ENCODE measurements at places on chromosomes 6 and 20.

DNA sequence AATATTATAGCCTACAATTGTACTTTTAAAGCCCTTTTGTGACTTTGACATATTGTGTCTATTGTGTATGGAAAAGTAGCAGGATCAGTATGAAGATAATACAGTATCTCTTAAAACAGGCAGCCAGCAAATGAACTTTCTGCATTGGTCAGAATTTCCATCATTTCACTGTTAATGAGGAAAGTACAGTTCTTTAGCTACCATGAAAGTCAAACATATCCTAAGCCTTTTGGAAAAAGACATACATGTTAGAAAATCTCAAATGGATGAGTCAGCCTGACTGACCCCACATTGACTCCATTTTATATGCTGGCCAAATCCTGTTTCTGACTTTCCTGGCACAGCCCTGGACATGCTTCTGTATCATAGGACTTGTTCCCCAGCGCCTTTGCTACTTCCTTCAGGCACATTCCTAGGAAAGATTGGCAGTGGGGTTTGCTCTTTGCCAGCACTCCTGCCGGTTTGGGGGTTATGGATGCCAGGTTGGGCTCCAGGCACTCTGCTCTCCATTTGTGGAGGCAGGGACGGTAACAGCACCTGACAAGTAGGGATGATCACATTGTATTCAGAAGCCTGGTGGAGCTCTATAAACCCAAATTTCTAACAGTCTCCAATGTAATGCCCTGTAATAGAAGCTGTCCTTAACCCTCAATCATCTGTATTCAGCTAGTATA lies 43.7 kb downstream of the TOP1 start:
- DNase-seq, result peak; percentile 35

- no peak for DNase-seq
Observed at GRCh38 chr6:109060571-109060970, 34.1 kb downstream of the SESN1 start.

GRCh38 chr6:104710543-104711335 lies 149.0 kb downstream of the HACE1 start:
- DNase-seq, result no peak

DNA sequence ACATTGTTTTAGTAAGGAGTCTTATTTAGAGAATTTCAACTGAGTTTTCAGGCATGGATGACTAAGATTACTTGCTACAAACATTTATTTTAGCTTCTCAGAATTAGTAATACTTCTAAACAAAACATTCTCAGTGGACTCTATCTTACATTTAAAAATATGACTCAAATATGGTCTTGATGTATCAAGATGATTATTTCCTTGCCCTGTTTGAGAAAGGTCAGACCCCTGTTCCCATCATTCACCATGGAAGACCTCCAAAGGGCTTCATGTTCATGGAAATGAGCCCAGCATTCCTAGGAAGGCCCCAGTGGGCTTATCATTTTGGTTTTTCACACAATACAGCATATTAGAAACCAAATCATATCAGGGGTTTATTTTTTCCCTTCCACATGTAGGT lies 24.6 kb upstream of the TRPC4AP start:
- no peak for DNase-seq

GRCh38 chr20:61355585-61355984 lies 103.5 kb downstream of the CDH4 start:
- DNase-seq, result peak; percentile 8

- DNase-seq, result no peak
Observed at GRCh38 chr6:113017353-113017752, 670.2 kb downstream of the RFPL4B start.

DNA sequence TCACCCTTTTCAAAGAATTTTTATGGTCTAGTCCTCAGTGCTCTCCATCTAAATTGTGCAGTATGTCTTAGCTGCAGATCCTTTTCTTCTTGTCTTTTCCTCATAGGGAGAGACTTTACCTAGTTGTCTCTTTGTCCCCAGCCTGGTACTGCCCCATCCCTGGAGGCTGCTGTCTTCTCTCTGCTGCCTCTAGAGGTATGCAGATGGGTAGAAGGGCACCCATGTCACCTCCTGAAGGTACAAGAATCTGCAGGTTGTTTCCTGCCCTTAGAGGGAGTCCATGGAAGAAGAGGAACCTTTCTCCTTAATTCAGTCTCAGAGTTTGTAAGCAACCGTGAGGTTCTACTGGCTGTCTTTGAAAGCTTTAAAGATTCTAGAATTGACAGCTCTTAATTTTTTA lies 39.1 kb downstream of the MCM8 start:
- no peak for DNase-seq

GRCh38 chr6:15874326-15874725 lies 211.5 kb upstream of the DTNBP1 start:
- DNase-seq, result no peak

DNA sequence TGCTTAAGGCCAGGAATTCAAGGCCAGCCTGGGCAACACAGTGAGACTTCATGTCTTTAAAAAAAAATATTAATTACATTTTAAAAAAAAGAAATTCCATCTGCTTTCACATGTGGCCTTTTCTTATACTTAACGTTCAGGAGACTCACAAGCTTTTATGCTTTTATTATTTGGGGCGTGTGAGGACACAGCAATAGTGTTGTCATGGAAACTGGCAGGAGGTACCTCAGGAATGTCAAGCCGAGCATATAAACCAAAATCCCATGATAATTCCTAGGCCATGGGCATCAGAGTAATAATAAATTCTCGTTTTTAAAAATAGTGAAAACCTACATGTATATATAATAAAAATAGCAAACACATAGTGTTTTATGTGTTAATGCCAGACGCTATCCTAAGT lies 89.8 kb downstream of the IYD start:
- no peak for DNase-seq

DNA sequence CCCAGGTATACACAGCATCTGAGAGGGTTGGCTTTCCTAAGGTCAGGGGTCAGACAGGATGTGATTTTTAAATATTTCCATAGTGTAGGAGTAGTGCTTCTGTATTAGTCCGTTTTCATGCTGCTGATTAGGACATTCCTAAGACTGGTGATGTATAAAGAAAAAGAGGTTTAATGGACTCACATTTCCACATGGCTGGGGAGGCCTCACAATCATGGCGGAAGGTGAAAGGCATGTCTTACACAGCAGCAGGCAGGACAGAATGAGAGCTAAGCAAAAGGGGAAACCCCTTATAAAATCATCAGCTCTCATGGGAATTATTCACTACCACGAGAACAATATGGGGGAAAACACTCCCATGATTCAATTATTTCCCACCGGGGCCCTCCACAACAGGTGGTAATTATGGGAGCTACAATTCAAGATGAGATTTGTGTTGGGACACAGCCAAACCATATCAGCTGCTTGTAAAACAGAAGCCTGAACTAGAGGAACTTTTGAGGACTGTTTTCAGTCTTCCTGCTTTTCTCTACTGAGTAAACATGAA lies 91.0 kb upstream of the MEI4 start:
- DNase-seq, result no peak

- no peak for DNase-seq
Observed at GRCh38 chr20:43955062-43955749, 40.6 kb downstream of the TOX2 start.

- DNase-seq, result no peak
Observed at GRCh38 chr6:166410426-166410935, 27.7 kb upstream of the MPC1 start.

GRCh38 chr6:138290423-138290962 lies 72.2 kb upstream of the PBOV1 start:
- DNase-seq, result no peak

DNA sequence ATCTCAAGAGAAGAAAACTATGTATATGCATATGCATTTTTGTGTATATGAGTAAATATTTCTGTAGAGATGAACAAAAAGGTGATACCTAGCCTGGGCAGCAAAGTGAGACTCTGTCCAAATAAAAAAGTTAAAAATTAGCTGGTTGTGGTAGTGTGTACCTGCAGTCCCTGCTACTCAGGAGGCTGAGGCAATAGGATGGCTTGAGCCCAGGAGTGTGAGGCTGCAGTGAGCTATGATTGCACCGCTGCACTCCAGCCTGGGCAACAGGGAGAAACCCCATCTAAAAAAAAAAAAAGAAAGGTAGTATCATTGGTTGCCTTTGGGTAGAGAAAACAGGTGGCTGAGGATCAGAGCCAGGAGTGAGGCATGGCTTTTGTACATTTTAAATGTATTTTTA lies 50.9 kb downstream of the KLHL31 start:
- DNase-seq, result no peak

DNA sequence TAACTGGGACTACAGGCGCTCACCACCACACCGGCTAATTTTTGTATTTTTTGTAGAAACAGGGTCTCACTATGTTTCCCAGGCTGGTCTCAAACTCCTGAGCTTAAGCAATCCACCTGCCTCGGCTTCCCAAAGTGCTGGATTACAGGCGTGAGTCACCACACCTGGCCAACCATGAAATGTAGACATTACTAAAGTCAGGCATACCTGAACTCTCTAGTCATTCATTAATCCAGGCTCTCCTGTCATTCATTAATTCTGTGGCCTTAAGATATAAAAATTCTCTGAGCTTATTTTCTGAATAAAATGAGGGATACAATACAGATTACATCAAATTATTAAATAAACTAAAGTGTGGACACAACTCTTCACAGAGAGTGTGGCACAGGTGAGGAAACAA lies 159.7 kb downstream of the GMDS start:
- DNase-seq, result no peak

DNA sequence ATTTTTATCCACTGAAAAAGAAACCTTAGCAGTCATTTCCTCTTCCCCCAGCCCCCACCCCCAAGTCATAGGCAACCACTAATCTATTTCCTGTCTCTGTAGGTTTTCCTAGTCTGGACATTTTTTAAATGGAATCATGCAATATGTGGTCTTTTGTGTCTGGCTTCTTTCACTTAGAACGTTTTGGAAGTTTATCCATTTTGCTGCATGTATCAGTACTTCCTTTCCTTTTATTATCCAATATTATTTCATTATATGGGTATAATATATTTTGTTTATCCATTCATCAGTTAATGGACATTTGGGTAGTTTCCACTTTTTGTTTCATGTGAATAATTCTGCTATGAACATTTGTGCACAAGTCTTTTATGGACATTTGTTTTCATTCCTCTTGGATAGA lies 99.3 kb upstream of the BMP5 start:
- no peak for DNase-seq

- DNase-seq, result peak; percentile 93
Observed at GRCh38 chr6:78867370-78868040, at the start of gene IRAK1BP1. Gene IRAK1BP1 (plus strand): TSS chr6:78867551. CDS start chr6:78867577, 26 bp downstream.

DNA sequence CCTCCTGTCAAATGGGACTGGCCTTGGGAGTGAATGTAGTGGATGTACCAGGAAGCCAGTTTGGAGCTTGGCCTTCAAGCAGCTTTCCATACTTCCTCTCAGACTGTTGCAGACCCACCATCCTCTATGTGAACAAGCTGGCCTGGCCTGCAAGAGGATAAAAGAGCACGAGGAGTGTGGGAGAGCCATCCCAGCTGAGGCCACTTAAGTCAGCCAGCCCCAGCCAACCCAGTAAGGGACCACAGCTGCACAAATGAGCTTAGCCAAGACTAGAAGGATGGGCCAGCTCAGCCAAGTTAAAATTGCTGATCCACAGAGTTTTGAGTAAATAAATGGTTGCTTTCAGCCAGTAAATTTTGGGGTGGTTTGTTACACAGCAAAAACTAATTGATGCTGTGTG lies 156.9 kb upstream of the SOX4 start:
- DNase-seq, result no peak

DNA sequence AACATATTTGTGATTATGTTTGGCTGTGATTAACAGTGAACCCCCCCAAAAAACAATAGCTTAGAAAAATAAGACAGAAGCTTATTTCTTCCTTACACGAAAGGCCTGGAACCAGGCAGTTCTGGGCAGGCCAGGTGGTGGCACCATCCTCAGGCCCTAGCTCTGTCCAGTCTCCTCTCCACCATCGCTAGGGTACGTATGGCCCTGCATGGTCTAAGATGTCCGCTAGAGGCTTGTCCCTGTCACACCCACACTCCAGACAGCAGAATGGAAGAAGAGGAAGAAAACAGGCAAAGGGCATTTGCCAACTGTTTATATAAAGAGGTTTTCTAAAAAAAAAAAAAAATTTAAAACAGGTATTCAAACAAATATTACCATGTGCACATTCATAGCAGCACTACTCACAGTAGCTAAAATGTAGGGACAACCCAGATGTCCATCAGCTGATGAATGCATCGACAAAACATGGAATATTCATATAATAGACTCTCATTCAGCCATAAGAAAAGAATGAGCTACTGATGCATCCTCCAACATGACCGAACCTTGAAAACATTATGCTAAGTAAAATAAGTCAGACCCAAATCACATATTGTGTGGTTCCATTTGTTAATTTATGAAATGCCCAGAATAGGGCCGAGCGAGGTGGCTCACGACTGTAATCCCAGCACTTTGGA lies 6.7 kb downstream of the TGM3 start:
- DNase-seq, result no peak

- DNase-seq, result no peak
Observed at GRCh38 chr6:163793011-163793983, 378.8 kb downstream of the QKI start.

GRCh38 chr20:63014287-63014686 lies 7.5 kb upstream of the BHLHE23 start:
- no peak for DNase-seq

DNA sequence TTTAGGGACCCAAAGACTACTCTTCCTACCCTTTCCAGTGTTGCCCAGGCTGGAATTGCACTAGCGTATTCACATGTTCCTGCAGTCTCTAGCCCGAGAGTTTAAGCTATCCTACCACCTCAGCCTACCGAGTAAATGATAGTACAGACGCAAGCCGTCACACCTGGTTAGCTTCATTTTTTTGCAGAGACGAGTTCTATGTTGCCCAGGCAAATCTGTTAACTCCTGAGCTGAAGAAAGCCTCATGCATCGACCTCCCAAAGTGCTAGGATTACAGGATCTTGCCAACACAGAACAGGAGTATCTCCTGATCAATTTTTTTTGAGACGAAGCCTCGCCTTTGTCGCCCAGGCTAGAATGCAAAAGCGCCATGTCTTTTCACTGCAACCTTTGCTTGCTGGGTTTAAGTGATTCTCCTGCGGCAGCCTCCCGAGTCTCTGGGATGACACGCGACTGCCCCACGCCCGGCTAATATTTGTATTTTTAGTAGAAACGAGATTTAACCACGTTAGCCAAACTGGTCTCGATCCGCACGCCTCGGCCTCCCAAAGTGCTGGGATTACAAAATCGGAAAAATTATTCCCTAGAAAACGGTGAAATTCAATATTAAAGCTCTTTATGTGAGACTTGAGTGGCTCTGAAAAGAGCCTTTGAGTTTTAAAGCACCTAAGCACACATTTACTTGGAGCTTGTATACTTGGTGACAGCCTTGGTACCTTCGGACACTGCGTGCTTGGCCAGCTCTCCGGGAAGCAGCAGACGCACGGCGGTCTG lies 128.5 kb downstream of the HFE start:
- peak; percentile 67 for DNase-seq

DNA sequence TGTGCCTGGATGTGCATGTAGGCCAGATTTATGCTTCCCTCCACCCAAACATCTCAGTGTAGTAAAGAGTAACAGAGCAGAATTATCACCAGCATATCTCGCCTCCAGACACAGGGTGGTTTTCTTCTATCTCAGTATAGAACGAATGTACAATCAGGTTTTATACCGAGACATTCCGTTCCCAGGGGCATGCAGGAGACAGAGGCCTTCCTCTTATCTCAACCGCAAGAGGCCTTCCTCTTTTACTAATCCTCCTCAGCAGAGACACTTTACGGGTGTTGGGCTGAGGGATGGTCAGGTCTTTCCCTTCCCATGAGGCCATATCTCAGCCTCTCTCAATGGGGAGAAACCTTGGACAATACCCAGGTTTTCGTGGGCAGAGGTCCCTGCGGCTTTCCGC lies 36.4 kb upstream of the MC3R start:
- no peak for DNase-seq

All from NCI-H526 (cell line).